NCI-H226 (cell line): ENCODE measurements at places on chromosomes 2 and 18.

DNA sequence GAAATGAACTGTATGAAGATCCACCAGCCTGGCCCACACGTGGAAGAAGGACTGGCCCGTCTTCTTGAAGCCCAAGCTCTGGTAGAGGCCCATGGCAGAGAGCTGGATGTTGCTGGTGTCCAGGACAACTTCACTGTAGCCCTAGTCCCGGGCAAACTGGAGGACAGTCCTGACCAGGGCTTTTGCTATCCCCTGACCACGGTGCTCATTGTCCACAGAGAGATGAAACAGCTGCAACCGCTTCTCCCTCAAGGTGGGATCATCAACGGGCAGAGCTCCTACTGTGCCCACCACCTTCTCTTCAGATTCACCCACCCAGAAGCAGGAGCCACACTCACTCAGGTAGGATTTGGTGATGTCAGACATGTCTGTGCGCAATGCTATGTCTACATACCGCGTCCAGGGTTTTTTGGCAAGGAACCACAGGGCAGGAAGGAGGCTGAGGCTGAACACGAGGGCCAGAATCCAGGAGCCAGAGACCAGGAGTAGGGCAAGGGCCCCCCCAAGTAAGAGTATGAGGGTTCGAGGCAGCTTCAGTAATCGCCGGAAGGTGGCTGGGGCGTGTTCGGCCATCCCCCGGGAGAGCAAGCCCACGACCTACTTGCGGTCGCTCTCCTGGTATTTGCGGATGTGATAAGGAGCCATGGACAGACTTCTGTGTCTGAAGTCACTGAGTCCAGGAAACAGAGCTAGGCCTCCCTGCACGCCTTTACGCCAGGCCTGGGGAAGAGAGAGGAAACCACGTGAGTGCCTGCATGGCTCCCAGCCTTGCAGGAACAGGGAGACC, 36.3 kb downstream of the TPRKB start:
- DNase-seq, result no peak

- no peak for DNase-seq
These were observed 80.6 kb downstream of the TRABD2A start for GRCh38 chr2:84800194-84800805.

GRCh38 chr2:54966165-54966832, 84.0 kb downstream of the RTN4 start:
- DNase-seq, result peak; percentile 27

- DNase-seq, result no peak
These were observed 29.9 kb downstream of the KLHL29 start for GRCh38 chr2:23414871-23415270.

GRCh38 chr18:11497585-11497984, 111.8 kb upstream of the SLC35G4 start:
- DNase-seq, result peak; percentile 48

DNA sequence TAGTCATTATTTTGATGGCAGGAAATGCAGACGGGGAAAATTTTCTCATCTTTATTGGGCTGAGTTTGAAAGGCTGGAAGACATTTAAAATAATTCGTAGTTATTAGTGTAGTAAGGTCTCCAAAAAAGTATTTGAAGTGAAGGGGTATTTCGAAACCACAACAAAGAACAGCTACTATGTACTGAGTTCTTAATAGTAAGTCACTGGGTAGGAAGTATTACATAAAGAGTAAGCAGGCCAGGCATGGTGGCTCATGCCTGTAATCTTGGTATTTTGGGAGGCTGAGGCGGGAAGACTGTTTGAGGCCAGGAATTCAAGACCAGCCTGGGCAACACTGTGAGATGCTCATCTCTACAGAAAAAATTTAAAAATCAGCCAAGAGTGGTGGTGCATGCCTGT, 113.6 kb downstream of the MEP1B start:
- no peak for DNase-seq

GRCh38 chr2:147844697-147845410, at the start of gene ACVR2A:
Gene ACVR2A (plus strand): TSS chr2:147845029. CDS start chr2:147845153, 124 bp downstream.
- peak; percentile 34 for DNase-seq

GRCh38 chr18:57188851-57189557, 42.1 kb downstream of the BOD1L2 start:
- DNase-seq, result no peak

DNA sequence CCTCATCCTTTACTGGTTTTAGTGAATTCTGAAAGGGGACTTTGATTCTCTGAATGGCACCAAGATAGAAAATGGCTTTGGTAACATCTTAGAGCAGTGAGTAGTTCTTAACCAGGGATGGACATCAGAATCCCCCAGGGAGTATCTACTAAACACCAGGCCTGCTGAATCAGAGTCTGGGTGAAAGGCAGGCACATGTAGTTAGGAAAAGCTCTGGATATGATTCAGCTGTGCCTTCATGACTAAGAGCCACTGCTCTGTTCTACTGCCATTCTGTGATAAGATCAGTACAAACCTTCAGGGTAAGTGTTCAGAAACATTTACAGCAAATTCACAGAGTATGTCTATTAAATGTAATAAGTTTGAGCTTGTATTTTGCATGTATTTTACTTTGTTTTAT, 46.2 kb upstream of the B3GNT2 start:
- peak; percentile 85 for DNase-seq

- DNase-seq, result peak; percentile 69
These were observed 2.4 kb downstream of the SMCHD1 start for GRCh38 chr18:2657788-2658458.

DNA sequence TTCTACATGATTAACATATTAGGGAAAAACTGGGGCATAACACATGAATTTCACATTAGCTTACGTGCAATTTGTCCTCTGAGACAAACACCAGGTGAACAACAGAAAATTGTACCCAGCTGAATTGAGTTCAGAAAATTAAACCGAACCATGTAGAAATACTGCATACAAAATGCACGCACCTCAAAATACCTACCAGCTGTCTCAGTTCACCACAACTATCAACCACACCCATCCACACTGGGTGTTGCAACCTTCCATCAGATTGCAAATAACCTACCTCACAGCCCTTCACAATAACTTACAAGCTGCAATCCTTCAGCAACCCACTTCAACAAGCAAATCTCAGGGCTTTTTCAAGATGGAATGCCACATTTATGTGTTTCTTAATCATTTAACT, 55.9 kb downstream of the UNC50 start:
- DNase-seq, result peak; percentile 83

DNA sequence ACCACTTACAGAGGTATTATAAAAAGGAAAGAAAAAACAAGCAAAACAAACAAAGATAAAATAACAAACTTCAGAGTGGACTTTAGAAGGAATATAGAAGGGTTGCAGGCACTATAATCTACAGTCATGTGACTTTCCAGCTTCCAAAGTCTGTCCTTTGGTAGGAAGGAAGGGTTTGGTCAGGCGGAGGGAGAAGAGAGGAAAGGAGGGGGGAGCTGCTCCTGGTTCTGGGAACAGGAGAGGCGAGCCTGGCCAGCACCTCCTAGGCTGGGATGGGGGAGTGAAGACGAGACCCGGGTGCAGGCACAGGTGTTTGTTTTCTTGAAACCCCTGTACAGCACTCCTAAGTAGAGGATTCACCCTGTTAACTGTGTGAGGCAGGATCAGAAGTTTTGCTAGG, 53.8 kb upstream of the GATA6 start:
- no peak for DNase-seq

GRCh38 chr2:147364597-147364996, 480.2 kb upstream of the ACVR2A start:
- no peak for DNase-seq

GRCh38 chr2:233164128-233164635, 87.3 kb upstream of the ATG16L1 start:
- no peak for DNase-seq

- DNase-seq, result peak; percentile 12
These were observed 54.0 kb upstream of the SPATS2L start for GRCh38 chr2:200252265-200253067.

GRCh38 chr2:176999301-176999700, 213.3 kb upstream of the HNRNPA3 start:
- DNase-seq, result no peak

DNA sequence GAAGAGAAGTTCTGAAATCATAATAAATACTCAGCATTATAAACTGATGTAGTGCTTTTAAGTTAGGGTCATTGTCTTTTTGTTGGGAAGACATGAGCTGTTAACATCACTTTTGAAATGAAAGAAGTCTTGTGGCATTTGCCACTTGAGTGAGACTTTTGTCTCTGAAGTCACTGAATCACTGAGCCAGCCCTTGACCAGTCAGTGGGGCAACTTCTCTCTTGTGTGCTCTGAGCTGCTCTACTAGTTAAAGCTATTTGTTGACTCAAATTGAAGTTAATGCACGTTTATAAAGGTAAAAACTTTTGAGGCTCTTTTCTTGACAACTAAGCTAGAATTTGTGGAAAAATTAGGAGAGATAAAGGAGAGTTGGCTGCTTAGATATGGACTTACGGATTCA, 6.7 kb downstream of the WDR43 start:
- DNase-seq, result no peak

DNA sequence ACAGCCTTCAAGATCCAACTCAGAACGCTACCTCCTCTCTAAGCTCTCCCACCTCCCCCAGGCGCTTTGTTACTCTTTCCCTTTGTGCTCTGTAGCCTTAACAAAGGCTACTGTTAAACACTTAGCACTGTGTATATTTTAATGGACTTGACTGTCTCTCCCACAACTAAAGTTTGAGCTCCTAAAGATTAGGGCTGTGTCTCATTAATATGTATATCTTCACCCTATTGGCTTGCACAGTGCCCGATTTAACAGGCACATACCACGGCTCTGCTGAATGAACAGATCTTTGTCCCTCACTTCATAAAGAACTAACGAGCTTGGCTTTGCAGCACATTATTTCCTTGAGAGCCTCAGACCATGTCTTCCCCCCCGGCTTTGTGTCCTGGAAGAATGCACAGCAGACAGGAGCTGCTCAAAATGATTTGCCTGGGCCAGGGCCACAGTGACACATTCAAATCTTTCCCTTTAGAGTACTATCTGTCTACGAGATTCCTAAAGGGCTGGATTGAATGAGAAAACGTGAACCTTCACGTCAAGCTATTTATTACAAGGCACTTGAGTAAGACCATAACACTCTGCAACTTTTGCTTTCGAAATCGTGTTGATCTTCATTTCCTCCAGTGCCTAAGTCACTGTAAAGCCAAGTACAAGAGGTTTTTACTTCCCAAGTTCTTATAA, 22.1 kb downstream of the ABHD3 start:
- no peak for DNase-seq

DNA sequence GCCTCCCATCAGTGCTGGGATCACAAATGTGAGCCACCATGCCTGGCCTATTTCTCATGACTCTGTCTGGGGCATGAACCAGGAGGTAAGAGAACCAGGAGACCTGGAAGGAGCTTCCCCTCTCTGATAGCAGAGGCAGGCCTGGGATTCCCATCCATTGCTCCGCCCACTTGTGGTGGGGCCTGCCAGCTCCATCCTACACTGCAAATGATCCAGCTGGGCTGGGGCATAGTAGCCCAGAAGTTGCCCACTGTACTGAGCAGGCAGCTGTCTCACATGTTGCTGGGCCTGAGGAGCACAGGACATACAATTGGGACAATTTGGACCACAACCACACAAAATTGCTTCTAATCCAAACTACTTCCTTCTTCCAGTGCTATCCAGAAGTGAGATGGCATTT, 91.0 kb downstream of the MARCHF4 start:
- DNase-seq, result no peak

GRCh38 chr2:106085181-106085940, 108.7 kb downstream of the UXS1 start:
- DNase-seq, result no peak

DNA sequence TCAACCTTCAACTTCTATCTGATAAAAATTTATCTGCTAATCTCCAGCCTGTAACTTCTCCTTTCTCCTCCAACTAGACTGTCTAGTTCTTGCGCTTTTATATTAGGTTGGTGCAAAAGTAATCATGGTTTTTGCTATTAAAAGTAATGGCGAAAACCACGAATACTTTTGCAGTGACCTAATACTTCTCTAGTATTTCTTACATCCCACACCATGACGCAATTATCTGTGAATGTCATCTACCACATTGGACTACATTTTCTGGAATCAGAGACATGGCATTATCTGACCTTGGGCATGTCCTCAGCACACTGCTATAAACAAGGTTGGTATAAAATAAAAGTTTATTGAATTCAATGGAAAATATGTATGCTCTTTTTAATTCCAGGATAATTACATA, 370.2 kb upstream of the LYPD1 start:
- no peak for DNase-seq

GRCh38 chr2:56465491-56465890, 281.7 kb downstream of the CCDC85A start:
- DNase-seq, result peak; percentile 53

DNA sequence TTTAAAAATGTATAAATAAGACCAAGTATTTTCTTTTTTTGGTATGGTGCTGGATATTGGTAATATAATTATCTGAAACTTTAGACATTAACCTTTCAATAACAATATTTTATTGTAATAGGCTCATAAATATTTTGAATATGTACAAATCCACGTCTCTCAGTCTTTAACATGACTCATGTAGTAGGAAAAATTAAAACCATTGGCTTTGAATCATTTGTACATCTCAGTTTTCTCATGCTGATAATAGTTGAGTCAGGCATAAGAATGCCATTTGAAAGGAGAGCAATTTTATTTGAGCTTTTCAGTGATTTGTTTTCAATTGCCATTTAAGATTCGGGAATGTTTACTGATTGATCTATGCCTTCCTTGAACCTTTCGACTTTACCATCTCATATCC, 364.8 kb downstream of the TGIF1 start:
- DNase-seq, result peak; percentile 12

GRCh38 chr18:50680966-50681365, 121.1 kb downstream of the MAPK4 start:
- DNase-seq, result no peak

GRCh38 chr2:1612391-1613077, 131.8 kb downstream of the PXDN start:
- DNase-seq, result no peak

GRCh38 chr18:62339106-62339988, 14.2 kb downstream of the TNFRSF11A start:
- peak; percentile 75 for DNase-seq

DNA sequence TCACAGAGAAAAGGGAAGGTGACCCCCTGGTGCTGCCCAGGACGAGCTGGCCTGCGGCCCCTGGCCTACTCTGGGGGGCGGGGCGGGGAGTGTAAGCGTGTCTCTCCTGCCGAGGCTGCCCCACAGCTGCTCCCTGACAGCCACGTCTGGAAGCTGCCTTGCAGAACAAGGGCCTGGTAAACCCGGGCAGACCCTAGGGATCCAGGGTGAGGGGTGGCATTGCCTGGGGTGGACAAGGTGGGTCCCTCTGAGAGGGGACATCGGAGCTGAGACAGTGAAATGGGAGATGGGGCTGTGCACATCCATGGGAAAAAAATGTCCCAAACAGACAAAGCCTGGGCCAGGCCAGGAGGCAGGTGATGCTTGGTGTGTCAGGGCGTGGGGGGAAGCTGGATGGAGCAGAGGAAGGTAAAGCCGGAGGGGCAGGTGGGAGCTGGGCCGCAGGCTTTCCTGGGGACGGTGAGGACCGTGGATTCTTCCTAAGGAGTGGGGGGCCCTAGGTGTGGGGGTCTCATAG, 66.0 kb upstream of the HDAC4 start:
- DNase-seq, result no peak

- peak; percentile 39 for DNase-seq
These were observed 230.0 kb upstream of the PARD3B start for GRCh38 chr2:204315236-204315662.
